ENCODE measurements at places on chromosomes 3 and 15.

DNA sequence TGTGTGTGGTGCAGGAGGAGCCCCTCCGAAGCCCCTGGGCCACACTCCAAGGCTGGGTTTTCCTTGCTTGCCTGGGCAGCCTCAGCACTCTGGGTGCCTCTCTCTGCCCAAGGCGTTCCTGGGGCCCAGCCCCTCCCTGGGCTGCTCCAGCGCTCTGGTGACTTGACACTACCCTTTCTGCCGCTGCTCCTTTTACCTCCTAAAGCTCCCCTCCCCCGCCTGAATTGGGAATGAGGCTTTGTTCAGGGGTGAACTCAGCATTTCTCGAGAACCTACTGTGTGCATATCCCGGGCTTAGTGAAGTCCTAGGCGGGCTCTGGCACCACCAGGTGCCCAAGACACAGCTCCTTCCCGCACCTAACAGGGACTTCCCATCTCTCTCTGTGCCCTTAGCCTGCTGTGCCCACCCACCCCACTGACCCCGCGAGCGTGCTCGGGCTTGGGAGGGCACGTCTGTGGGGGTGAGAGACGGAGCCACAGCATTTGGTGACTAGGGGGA lies 1.2 kb upstream of the BAHD1 start:
- DNase-seq = no peak

- no peak for DNase-seq
Measured at GRCh38 chr15:80497221-80497620, 93.0 kb downstream of the ARNT2 start.

DNA sequence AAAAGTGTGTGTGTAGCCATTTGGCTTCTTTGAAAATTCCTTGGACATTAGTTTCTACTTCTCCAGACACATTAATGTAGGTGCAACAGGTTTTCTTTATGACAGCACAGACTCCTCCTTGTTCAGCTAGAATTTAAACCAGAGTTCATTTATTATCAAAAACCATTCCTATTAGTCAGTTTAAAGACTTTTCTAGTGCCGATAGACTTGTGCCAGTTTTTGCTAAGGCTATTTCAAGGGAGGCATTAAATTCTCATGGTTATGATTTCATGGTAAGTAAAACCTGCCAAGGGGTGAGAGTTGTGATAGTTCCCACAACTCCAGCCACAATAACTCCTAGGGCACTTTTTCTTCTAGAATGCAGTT lies 20.6 kb upstream of the SENP7 start:
- DNase-seq = no peak

GRCh38 chr3:16205156-16205870 lies 30.8 kb downstream of the GALNT15 start:
- no peak for DNase-seq

DNA sequence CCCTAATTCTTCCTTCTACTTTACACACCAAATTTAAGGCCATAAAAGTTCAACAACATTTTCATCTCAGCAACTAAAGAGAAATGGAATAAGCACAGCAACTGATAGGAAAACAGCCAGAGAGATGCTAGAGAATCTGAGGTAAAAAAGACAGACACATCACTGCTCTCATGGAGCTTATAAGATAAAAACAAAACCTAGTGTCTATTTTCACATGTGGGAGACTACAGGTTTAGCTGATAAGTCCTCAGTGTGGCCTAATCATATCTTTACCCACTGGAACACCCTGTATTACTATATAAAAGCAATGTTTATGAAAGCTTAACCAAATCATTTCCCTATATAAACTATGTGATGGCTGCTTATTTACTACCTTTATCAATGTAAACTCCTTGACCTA lies 33.0 kb downstream of the KPNA4 start:
- no peak for DNase-seq

GRCh38 chr15:97236140-97236539 lies 724.4 kb upstream of the ARRDC4 start:
- DNase-seq = no peak

Measured in occipital lobe (tissue), 3 donors.